ENCODE measurements at places on chromosomes 1 and 21.
A peak's percentile ranks its signal among the peaks of the same experiment; 100 is the strongest.

DNA sequence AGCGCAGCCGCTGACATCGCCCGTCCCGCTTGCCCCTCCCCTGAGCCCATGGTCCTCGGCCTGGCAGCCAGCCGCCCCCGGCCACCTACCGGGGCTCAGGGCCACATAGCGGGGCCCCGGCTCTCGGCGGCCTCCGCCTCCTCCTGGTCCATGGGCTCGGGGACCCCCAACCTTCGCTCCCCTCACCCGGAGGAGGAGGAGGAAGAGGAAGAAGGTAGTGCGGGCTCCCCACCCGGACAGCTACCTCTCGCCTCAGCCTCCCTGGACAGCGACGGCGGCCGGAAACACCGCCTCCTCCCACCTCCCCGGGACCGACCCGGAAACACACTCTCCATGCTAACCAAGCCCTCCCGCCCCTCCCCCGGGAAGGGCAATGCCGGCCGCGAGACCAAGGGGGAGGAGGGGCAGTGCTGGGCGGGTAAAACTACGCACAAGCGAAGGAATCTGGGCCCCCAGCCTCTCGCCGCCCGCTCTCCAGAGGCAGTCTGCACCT is at the start of gene KIAA0319L:
KIAA0319L (minus strand) TSS at position 286 of the 493 bp plus-strand sequence. CDS start 2,912 bp downstream, outside the sequence.
- DNase-seq = peak; percentile 87

GRCh38 chr1:221188458-221188857 is 309.2 kb downstream of the HLX start:
- DNase-seq = no peak

- no peak for DNase-seq
Observed at GRCh38 chr21:42708107-42708506, 54.7 kb downstream of the PDE9A start.

GRCh38 chr1:59062743-59063142 is 234.2 kb upstream of the FGGY start:
- no peak for DNase-seq

- DNase-seq = no peak
Observed at GRCh38 chr21:25496825-25497482, 110.3 kb downstream of the MRPL39 start.

- DNase-seq = no peak
Observed at GRCh38 chr1:32501865-32502264, 37.0 kb downstream of the ZBTB8B start.

DNA sequence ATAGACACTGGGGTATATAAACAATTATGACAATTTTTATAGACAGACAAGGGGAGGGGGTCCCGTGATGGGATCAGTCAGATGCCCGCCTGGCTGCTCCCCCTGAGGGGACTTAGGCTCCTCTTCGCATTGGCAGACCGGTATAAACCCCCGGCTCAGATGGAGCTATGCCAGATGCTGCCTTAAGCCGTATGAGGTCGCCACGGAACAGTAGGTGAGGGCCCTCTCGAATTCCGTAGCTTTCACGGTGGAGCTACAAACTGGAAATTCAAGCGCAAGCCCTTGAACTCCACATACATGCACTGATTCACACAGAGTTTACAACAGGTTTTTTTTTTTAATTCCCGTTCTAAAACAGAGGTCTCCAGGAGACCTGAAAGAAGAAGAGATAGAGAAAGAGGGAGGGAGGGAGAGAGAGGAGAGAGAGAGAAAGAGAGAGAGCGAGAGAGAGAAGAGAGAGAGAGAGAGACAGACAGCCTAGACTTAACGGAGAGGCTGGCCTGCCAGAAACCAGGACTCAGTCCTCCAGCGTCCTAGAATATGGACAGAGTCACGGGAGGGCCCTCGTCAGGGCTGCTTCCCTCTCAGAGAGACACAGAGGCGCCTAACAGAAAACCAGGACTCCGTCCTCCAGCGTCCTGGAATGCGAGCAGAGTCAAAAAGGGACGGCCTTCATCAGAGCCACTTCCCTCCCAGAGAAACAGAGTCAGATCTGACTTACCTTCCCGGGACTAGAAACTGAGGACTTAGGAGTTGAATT is 24.4 kb upstream of the TMEM54 start:
- DNase-seq = no peak

GRCh38 chr1:171532520-171532919 is 47.2 kb downstream of the PRRC2C start:
- DNase-seq = no peak

GRCh38 chr1:87151500-87152421 is 176.9 kb upstream of the LMO4 start:
- peak; percentile 51 for DNase-seq

DNA sequence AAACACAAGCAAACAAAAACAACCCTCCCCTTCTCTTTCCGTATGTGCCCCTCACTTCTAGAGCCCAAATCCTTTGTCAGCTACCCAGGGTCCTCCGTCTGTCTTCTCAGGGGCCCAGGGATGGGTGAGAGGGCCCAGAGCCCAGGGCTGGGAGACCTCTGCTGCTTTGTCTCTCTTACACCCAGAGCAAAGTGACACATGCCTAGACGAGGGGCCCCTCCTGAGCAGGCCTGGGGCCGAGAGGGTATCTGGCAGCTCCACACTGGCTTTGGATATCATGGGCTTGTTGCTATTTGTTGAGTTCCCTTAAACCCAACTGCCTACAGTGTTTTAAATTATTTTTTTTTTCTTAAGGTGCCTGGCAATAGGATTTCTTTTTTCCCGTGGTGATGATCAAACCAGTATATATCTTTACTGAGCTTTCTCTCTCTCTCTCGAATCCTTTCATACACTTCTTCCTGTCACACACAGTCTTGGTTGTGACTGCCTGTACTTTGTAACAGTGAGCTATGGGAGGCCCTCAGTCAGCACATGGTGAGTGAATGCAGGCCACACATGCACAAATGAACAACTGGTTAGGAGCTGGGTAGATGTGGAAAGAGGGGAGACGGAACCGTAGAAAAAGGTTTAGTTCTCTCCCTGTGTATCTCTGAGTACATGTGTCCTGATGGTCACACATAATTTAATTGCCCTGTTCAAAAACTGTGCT is 14.5 kb downstream of the RASSF5 start:
- DNase-seq = no peak

DNA sequence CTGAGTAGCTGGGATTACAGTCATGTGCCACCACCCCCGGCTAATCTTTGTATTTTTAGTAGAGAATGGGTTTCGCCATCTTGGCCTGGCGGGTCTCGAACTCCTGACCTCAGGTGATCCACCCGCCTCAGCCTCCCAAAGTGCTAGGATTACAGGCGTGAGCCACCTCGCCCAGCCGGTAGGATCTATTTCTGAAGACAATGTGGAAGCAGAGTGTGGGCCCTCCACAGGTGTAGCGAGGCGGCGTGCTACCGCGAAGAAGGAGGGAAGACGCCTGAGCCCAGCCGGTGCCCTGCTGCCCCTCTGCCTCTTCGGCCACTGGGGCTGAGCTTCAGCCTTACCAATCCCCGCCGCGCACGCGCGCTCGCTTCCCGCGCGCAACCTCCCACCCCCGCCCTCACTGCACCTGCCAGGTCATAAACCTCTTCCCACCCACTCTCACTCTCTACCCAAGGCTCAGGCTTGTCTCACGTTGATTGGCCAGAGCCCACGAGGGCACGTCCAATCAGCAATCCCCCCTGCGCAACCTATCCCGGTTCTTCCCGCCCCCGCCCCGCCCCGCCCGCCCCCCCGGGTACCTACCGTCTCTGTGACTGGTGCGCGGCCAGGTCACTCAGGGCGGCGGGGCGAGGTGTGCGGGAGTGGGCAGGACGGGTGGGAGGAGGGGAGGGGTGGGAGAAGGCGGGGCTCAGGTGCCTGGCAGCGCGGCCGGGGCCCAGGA is 409 bp upstream of the HOOK1 start:
- DNase-seq = peak; percentile 82

- DNase-seq = no peak
Observed at GRCh38 chr1:183840140-183840539, 35.2 kb downstream of the RGL1 start.

GRCh38 chr1:20031161-20031560 is 38.8 kb upstream of the PLA2G5 start:
- DNase-seq = no peak

DNA sequence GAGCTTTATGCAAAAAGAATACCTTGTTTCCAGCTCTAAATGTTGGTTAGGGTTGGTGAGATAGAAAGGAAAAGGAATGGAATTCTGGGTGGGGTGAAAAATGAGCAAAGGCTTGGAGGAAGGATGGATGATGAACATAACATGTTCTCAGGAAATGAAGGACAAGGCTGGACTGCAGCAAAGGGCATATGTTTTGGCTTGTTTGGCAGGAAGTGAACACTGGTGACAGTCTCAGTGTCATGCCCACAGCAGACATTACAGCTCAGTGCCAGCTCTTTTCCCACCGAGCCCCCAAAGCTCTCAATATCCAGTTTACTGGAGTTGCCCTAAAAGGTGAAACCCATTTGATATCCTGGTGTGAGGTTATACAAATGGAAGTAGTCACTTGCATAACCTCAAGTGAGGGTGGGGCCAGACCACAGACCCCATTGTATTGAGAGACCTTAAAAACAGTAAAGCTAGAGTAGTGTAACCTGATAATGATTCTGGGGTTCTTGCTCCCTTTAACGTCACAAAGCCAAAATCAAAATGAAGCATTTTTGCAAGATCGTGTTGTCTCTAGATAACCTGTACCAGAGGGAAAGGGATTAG is 270.6 kb downstream of the NFIA start:
- DNase-seq = no peak

GRCh38 chr1:147598621-147599361 is 57.5 kb downstream of the BCL9 start:
- peak; percentile 13 for DNase-seq

DNA sequence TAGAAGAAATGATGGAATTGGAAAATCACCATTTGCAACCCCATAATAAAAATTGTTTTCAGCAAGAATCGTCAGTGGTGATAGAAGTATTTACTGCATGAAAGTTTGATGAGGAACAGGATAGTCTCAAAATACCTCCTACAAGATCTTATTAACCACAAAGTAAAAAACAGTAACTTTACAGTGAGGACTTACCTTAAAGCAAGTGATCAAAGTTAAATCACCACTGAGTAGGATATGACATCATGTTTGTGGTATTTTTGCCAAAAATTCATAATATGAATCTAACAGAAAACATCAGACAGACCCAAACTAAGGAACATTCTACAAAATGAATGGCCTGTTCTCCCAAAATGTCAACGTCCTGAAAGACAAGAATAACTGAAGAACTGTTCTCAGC is 19.9 kb downstream of the ALDH9A1 start:
- DNase-seq = peak; percentile 12

DNA sequence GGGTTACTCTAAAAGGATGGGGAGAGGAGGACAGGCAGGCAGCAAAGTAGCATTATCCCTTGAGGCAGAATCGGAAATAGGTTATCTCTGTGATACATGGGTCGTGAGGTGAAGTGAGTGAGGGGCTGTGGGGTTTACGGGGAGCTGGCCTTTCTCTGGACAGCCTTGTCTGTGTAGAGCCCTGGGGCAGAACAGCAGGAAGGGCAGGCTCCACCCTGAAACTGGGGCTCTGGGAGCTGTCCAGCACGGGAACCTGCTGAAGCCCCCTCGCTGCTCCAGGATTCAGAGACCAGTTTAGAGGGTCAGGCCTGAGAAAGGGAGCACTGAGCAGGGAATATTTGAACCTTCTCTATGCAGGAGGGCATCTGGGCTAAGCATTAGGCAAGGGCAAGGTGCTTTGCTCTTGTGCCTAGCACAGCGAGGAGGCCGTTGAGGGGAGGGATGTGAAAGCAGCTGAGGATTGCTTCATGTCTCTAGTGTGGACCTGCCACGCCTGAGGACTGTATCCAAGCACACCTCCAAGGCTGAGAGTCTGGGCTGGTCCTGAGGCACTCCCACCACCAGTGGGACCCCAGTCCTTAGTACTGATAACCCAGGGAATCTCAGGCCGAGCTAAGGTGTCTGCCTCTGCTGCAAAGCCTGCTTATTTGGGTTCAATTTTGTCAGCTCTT is 55.8 kb downstream of the NAV1 start:
- no peak for DNase-seq

- peak; percentile 78 for DNase-seq
Observed at GRCh38 chr1:221203224-221204054, 324.2 kb downstream of the HLX start.

GRCh38 chr1:50667272-50667671 is 244.0 kb upstream of the DMRTA2 start:
- DNase-seq = no peak

DNA sequence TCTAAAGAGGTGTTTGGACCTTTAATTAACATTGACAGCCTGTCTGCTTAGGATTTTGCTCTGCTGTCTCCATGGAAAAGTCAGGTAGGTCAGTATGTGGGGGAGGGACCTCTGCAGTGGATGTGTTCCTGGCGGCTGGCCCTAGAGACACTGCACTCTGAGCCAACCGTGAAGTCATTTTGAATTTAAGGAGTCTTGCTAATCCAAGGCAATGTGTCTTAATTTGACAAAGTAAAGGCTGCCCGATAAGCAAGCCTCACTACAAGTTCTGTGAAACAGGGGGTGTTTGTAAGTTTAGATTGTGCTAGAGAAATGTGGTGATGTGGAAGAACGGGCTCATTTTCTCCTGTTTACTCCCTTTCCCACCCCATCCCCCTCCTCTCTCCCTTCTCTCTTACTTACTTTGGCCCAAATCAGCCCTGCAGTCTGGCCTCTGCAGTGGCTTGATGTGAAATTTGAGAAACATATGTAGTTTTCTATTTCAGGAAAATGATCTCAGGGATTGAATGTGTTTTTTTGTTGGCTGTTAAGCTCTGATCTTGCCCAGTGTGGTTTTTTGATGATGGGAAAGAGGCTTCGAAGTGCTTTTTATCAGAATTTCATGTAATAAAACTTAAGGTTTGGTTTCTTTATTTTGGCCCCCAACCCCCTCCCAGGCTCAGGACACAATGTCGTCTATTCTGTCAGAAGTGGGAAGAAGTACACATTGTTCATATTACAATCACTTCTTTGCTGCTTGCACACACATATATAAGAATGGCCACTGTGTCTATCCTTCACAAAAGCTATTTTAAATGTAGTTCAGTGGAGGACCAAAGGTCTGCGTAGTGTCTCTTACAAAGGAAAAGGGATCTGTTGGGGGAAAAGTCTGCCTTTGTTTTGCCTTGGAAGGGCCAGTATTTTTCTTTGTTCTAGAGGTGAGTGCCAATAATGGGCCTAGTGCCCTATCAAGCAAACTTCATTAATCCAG is 96.6 kb downstream of the FGGY start:
- no peak for DNase-seq

DNA sequence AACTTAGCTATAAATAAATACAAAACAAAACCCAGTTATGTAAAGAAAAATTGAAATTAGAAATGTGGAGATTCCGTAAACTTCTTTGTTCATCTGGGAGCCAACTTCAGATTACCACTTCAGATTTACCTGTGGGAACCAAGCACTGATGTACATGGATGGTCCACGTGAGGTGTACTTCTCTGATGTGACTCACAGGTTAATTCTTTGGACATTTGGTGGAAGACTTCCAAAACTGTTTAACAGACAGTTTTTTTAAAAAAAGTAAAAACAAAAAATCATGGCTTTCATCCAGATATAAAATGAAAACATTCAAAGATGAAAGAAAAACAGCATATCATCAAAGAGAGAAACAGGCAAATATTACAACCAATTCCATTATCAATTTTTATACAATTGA is 92.0 kb downstream of the MAST2 start:
- DNase-seq = no peak

GRCh38 chr1:245480393-245481120 is 325.8 kb downstream of the KIF26B start:
- no peak for DNase-seq

- no peak for DNase-seq
Observed at GRCh38 chr1:209155546-209155945, 428.0 kb upstream of the CAMK1G start.
